ENCODE measurements at places on chromosomes 5 and 9. TPM values are rescaled to one million over a fixed set of nuclear protein-coding genes. Genes with fewer than 3 reads are reported as not detected.

PNPLA7 gene
- polyA plus RNA-seq = 0.10 TPM

SMIM33 gene
- not detected for polyA plus RNA-seq

FRMD3 gene
- polyA plus RNA-seq = 2.8 TPM

SLC34A1 gene
- polyA plus RNA-seq = not detected

HTR1A gene
- not detected for polyA plus RNA-seq

LECT2 gene
- not detected for polyA plus RNA-seq

ASTN2 gene
- polyA plus RNA-seq = not detected

LMNB1 gene
- 18.0 TPM for polyA plus RNA-seq

PCDHGA12 gene
- not detected for polyA plus RNA-seq

COL23A1 gene
- 0.21 TPM for polyA plus RNA-seq

All from CD14-positive monocyte (primary cell).